WTC11 (cell line): ENCODE measurements at places on chromosomes 6 and 20.
A peak's percentile ranks its signal among the peaks of the same experiment; 100 is the strongest.

- H3K36me3 ChIP-seq: peaks cover 5% of the 10 kb centered on the region
- peak overlapping the region; percentile 8 for H3K4me3 ChIP-seq
- H3K4me1 ChIP-seq: peaks cover 86% of the 10 kb centered on the region
- H3K27ac ChIP-seq: peak overlapping the region; percentile 97
Measured at GRCh38 chr6:136503303-136504029, 46.8 kb downstream of the MAP7 start.

DNA sequence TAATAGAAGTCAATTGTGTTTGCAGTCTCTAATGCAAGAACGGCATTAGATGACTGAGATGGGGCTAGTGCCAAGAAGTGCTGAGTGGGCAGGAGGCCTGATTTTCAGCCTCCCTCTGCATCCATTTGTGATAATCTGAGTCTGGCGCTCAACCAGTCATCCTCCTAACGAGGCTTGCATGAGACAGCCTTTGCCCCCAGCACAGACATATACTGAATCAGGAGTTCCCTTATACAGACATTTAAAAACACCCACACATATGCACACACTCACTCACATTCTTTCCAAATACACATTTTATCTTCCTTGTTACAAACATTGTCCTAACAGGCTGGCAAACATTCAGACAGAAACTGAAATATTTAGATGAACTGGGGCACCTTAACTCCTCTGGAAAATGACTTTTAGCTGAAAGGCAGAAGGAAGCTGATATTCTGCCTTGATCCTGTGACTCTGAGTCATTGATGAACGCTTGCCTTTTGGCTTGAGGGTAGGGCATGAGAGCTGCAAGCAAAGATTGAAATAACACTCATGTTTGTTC lies 562.3 kb downstream of the DHX35 start:
- no peak for DNase-seq
- no peaks in the 10 kb centered on the region for H3K27me3 ChIP-seq
- no peak overlapping the region for H3K27ac ChIP-seq
- no peaks in the 10 kb centered on the region for H3K36me3 ChIP-seq

DNA sequence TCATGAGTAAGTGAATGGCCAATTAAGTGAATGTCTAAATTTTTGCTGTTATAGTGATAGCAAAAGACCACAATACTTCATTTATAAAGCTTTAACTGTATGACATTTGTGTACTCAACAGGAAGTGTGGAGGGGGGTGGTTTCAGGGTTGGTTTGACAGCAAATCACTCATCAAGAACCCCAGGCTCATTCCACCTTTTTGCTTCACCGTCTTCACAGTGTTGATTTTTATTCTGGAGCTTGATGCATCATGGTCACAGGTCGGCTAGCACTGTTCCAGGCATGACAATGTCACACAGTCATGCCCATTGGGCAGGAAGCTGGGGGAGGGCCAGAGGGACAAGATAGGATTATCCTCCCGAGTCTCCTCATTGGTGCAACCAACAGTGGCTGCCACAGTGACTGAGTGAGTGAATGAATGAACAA lies 75.0 kb downstream of the MDGA1 start:
- peaks cover 11% of the 10 kb centered on the region for H3K27me3 ChIP-seq
- H3K4me3 ChIP-seq: no peak overlapping the region
- no peaks in the 10 kb centered on the region for H3K36me3 ChIP-seq
- H3K27ac ChIP-seq: no peak overlapping the region
- no peak for DNase-seq
- peaks cover 12% of the 10 kb centered on the region for H3K4me1 ChIP-seq

- H3K4me3 ChIP-seq: no peak overlapping the region
- no peaks in the 10 kb centered on the region for H3K27me3 ChIP-seq
- no peak for DNase-seq
- H3K27ac ChIP-seq: no peak overlapping the region
- H3K4me1 ChIP-seq: peaks cover 11% of the 10 kb centered on the region
- H3K36me3 ChIP-seq: no peaks in the 10 kb centered on the region
Measured at GRCh38 chr20:50343125-50343489, 152.5 kb downstream of the CEBPB start.

DNA sequence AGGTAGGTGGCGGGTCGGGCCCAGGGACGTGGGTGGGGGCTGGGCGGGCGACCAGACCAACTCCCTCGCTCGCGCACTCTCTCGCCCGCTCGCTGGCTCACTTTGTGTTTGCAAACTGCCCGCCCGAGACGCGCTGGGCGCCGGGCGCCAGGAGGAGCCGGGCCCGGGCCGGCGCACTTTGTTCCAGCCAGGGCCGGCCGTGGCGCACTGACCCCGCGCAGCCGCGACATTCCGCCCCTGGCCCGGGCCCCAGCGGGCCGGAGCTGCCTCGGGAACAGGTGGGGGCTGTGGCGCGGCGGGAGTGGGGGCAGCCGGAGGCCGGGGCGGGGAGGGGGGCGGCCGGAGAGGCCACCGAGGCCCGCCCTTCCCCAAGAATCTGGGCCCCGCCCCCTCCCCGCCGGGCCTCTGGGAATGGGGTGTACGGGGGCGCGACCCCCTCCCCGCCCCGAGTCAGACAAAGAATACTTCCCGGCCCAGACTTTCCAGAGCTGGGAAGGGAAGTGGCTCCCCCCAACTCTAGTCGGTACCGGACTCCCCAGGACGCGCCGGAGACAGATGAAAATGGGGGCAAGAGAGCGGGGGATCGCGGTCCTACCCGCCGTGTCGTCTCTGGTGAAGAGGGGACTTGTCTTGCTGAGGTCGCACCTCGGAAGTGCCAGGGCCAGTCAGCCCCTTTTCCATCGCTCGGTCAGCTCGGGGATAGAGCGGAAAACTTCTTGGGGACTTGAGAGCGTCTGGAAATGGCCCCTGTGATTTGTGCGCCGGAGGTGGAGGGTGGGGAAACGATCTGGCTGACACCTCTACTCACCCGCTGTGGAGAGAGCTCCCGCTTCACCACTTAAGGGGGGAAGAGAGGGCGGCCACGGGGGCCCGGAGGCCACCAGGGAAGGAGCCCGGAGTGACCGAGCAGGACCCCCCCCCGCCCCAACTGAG lies 951 bp downstream of the FOXP4 start:
- peak overlapping the region; percentile 57; the same call in 1 of the 2 replicates for H3K27ac ChIP-seq
- H3K27me3 ChIP-seq: peaks cover 83% of the 10 kb centered on the region
- peak overlapping the region; percentile 90 for H3K4me3 ChIP-seq
- H3K36me3 ChIP-seq: no peaks in the 10 kb centered on the region

DNA sequence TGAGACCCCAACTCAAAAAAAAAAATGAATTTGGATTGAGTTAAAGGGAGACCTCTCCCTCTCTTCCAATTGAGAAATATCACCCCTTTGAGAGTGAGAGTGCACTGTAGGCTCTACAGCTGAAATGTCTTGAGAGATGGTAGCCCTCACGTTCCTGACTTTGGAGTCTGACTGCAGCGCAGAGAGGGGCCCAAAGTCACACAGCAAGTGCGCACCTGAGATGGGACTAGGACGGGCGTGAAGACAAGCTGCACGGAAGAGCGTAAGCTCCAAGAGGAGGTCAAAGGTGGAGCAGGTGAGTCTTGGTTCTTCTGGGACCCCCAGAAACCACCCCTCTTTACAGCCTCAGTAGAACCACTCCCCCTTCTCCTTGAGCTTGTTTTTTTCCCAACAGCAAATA lies 643 bp downstream of the SLA2 start:
- H3K36me3 ChIP-seq: no peaks in the 10 kb centered on the region
- no peak overlapping the region for H3K27ac ChIP-seq
- DNase-seq: no peak
- no peak overlapping the region for H3K4me3 ChIP-seq

DNA sequence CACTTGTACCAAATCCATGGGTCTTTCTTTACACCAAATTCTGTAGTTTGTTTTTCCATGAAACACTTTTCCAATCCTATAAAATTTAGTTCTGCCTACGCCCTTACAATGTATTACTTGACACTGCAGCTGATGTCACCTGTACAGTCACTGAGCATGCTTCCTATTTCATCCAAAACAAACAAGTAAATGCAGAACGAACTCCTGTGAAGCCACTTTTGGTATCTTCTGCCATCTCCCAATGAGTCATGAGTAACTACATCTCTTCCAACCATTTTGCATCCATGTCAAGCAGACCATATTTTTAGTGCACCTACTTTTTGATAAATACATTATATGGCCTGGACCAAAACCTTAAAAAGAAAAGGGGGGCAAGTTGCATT lies 42.4 kb downstream of the HDDC2 start:
- peaks cover 15% of the 10 kb centered on the region for H3K4me1 ChIP-seq
- no peaks in the 10 kb centered on the region for H3K36me3 ChIP-seq
- no peak overlapping the region for H3K27ac ChIP-seq
- no peak overlapping the region for H3K4me3 ChIP-seq
- H3K27me3 ChIP-seq: no peaks in the 10 kb centered on the region

- H3K4me1 ChIP-seq: peaks cover 15% of the 10 kb centered on the region
- peak; percentile 17 for DNase-seq
- H3K27ac ChIP-seq: no peak overlapping the region
- no peaks in the 10 kb centered on the region for H3K36me3 ChIP-seq
Measured at GRCh38 chr20:7859356-7859802, 80.9 kb downstream of the HAO1 start.

DNA sequence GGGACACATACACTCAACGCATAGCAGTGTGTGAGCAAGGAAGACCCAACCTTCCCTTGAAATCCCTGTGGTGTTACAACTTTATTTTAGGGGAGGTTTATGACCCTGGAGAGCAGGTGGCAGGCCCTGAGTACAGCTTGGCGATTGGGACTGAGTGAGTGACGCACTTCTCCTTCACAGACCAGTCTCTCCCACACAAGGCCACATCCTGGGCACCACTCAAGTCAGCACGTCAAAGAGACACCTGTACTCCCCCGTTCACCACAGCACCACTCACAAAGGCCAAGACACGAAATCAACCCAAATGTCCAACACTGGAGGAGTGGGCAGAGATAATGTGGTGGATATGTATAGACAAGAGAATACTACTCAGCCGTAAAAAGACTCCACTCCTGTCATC lies 57.0 kb upstream of the FRMD1 start:
- H3K4me3 ChIP-seq: no peak overlapping the region
- H3K4me1 ChIP-seq: peaks cover 28% of the 10 kb centered on the region
- H3K27me3 ChIP-seq: peaks cover 22% of the 10 kb centered on the region
- H3K27ac ChIP-seq: no peak overlapping the region
- H3K36me3 ChIP-seq: no peaks in the 10 kb centered on the region

- H3K36me3 ChIP-seq: no peaks in the 10 kb centered on the region
- no peak overlapping the region for H3K27ac ChIP-seq
- no peak overlapping the region for H3K4me3 ChIP-seq
- no peaks in the 10 kb centered on the region; the same call in 1 of the 2 replicates for H3K27me3 ChIP-seq
Measured at GRCh38 chr6:74780831-74781230, 425.0 kb downstream of the COL12A1 start.

- H3K27ac ChIP-seq: peak overlapping the region; percentile 25; the same call in 1 of the 2 replicates
- H3K4me1 ChIP-seq: peaks cover 50% of the 10 kb centered on the region
- H3K36me3 ChIP-seq: peaks cover 2% of the 10 kb centered on the region; the same call in 1 of the 2 replicates
Measured at GRCh38 chr6:28982476-28983266, 22.4 kb downstream of the ZNF311 start.

DNA sequence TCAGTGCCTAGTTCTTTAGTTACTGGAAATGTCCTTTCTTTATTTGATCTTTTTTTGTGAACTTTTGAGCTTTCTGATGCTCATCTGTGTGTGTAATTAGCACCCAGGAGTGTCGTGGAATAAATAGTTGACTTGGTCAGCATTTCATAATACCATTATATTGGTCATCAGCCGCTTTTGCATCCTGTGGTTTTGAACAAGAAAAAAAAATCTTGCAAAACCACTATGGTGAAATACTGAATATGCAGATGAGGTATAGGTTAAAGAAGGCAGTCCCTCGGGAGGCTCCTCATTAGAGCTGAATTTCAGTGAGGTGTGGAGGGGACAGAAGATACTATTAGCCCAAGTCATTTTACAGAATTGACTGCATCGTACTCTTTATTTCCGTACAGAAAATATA lies 90.1 kb downstream of the FOXO3 start:
- H3K4me1 ChIP-seq: peaks cover 52% of the 10 kb centered on the region
- no peak for DNase-seq
- H3K4me3 ChIP-seq: no peak overlapping the region
- H3K27me3 ChIP-seq: no peaks in the 10 kb centered on the region
- no peaks in the 10 kb centered on the region for H3K36me3 ChIP-seq

- no peaks in the 10 kb centered on the region for H3K27me3 ChIP-seq
- no peak for DNase-seq
- H3K4me1 ChIP-seq: peaks cover 33% of the 10 kb centered on the region
- H3K4me3 ChIP-seq: no peak overlapping the region
Measured at GRCh38 chr20:13425381-13426135, 204.5 kb downstream of the ISM1 start.

GRCh38 chr20:52083627-52084232 lies 107.8 kb downstream of the ZFP64 start:
- no peak overlapping the region for H3K4me3 ChIP-seq
- no peaks in the 10 kb centered on the region for H3K27me3 ChIP-seq
- H3K4me1 ChIP-seq: peaks cover 31% of the 10 kb centered on the region
- H3K36me3 ChIP-seq: peaks cover 39% of the 10 kb centered on the region

GRCh38 chr20:3092611-3093379 lies 8.3 kb upstream of the AVP start:
- H3K4me3 ChIP-seq: peak overlapping the region; percentile 88
- H3K27me3 ChIP-seq: peaks cover 32% of the 10 kb centered on the region
- 0 out of 2 replicates have a peak overlapping the region, but pooled peaks have one; percentile 89 for H3K27ac ChIP-seq
- no peaks in the 10 kb centered on the region for H3K36me3 ChIP-seq
- peaks cover 2% of the 10 kb centered on the region for H3K4me1 ChIP-seq

GRCh38 chr20:63333241-63333836 lies 27.8 kb downstream of the CHRNA4 start:
- H3K36me3 ChIP-seq: peaks cover 6% of the 10 kb centered on the region
- no peak overlapping the region for H3K27ac ChIP-seq

DNA sequence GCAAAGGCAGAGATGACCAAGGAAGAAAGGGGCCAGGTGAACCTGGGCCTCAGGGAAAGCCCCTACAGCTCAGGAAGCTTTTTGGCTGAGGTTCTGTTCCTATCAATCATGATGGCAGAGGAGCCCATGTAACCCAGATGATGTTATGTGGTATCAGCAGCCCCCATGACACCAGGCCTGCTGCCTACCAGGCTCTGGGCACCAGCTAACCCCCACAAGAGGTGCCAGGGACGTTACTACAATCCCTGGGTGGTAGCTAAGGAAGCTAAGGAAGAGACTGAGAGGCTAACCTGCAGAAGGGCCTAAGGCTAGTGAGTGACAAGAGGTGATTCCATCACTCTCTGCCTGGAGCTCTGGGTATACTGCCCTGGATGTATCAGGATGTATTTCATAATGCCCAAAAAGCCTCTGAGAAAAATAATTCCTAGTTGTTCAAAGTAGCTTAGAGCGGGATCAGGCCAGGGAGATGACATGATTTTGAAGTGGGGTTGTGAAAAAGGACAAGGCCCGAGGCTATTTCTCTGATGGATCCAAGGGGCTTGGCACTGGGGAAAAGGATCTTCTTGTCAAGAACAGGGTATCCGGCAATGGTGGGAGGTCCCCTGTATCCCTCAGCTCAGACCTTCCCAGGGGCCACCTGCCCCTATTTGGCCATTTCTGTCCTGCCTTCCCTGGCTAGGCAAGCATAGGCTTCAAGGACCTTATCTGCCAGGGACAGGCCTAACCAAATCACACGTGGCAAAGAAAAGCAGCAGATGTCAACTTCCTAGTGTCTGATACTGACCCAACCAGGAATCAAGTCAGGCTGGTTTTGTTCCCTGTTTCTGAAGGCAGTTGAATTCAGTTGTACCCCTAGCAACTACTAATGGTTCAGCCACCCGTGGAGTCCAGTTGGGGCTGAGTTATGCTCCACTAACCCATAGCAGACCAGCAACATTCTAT lies 41.3 kb downstream of the PANK2 start:
- DNase-seq: no peak
- H3K36me3 ChIP-seq: peaks cover 7% of the 10 kb centered on the region; the same call in 1 of the 2 replicates
- peaks cover 28% of the 10 kb centered on the region for H3K4me1 ChIP-seq
- no peak overlapping the region for H3K4me3 ChIP-seq
